ENCODE measurements at places on chromosomes 2 and 18.

DNA sequence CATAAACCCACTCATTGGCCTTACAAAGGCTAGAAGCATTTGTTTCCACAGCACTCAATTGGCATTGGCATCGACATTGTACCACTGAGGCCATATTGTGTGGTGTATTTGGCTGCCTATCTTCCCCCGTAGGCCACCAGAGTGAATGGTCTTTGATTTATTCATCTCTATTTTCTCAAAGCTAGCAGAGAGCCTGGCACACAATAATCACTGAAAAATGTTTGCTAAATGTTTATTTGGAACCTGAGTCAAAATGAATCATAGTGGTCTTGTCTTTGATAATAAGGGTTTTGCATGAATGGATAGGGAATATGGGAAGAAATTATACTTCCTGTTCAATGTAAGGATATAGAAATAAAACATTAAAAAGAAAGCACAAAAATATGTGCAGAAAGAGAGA is 107.3 kb upstream of the SLC8A1 start:
- DNase-seq: no peak

DNA sequence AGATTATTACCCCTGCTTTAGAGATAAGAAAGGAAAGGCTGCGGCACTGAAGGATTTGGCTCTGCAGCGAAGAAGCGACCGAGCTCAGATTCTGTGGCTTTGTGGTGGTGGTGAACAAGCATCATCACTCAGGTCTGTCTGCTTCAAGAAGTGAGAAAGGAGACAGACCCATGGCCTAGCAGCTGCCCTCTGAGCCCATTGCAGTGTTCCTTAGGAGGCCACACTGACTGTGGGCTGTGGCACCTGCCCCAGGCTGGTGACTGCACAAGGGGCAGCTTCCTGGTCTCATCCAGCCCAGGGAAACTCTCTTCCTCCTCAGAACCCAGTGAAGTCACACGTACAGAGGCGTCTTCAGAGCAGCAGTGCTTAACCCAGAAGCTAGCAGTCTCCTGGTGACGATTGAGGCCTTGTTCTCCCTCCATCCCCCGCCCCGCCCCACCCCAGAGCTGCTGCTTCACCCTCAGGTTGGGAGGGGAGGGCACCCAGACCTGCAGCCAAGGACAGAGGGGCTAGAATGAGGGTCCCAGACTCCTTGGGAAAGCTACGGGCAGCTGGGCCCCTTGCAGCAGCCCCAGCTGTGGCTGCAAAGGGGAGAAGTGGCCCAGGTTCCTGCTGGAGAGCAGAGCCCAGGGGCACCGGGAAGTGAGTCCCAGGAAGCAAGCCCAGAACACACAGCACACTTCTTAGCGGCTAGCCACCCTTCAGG is 22.2 kb downstream of the BIN1 start:
- DNase-seq: no peak

DNA sequence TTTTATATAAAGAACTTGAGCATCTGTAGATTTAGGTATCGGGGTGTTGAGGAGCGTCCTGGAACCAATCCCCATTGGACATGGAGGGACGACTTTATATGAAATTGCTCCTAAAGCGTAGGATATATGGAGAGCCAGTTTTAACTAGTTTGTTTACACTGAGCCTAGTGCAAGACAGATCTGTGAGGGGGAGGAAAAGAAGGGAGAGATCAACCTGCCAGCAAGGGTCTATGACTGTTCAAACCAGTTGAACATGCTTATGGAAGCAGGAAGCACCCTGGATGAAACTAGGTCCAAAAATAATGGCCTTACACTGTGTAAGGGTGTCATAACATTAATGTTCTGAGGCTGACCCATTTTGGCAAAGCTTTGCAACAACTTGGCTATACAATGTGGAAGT is 34.0 kb upstream of the SLC40A1 start:
- DNase-seq: no peak

- no peak for DNase-seq
Measured at GRCh38 chr2:200042102-200042735, 86.8 kb downstream of the MAIP1 start.

DNA sequence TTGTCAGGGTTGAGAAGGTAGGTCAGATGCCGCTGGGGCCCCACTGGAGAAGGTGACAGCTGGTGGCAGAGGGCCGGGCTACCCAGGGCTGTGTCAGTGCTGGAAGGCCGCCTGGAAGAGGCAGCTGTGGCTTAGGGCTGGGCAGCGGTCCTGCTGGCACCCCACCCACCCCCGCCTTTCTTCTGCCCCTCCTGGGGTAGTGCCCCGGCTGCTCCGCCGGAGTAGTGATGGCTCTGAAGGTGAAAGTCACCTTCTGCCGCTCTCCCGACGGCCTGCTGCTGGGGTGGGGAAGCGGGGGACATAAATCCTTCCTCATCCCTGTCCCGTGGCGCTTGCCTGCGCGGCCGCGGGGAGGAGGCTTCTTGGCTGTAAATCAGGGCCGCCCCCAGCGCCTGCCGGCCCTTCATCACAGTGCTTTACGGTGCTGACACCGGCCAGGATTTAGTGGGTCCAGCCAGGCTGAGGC is 332.2 kb downstream of the DYSF start:
- DNase-seq: no peak

Data from T-helper 17 cell (primary cell).